ENCODE measurements at places on chromosomes 4 and X.

GRCh38 chr4:73718375-73719373 lies 21.7 kb upstream of the CXCL8 start:
- no peak for DNase-seq

- DNase-seq = no peak
Observed at GRCh38 chrX:9117851-9118250, 83.9 kb upstream of the FAM9B start.

DNA sequence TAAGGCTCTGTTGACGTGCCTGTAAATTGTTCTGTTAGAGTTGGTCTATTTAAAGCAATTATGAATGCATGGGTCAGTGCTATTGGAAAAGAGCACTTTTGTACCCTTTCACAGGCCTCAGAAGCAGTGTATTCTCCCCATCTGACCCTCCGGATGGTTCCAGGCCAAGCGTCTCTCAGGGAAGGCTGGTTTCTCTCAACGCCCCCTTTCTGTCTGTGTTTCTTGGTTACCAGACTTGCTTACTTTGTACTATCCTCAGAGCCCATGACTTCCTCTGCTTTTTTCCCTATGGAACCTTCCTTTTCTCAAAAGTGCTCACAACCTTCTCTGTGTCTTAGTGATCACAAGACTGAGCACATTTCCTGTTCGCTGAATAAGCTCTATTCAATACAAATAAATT lies 559.3 kb upstream of the ZFP42 start:
- DNase-seq = no peak

DNA sequence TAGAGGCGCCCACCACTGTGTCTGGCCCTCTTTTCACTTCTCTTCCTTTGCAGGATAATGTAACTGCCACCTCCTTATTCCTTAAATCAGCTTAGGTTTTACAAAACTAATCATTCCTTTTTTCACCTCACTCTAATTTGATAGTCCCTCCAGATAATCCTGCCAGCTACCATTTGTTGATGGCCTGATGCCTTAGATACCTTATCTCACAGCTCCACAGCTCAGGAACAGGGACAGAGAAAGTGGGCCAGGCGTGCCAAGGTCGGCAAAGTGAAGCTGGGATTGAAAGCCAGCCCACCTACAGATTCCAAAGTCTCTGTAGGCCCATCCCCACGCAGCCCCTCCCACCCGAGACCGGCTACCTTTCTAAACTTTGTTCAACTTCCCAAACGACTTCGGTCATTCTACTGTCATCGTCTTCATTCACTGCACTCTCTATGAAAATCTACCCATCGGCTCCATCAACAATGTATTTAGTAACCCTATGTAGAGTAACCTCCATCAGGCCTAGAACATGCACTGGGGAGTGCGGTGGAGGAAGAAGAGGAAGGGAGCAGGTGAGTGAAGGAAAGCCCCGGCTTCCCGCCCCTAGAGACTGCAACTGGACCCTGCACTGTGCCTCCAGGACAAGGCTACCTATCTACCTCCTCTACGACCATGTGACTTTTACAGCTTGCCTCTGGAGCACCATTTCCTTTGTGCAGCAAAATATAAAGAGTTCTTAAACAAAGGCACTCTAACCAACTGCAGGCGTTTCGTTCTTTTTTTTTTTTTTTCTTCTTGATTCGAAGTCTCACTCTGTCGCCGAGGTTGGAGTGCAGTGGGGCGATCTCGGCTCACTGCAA lies 1.5 kb downstream of the CASP6 start:
- DNase-seq = no peak

DNA sequence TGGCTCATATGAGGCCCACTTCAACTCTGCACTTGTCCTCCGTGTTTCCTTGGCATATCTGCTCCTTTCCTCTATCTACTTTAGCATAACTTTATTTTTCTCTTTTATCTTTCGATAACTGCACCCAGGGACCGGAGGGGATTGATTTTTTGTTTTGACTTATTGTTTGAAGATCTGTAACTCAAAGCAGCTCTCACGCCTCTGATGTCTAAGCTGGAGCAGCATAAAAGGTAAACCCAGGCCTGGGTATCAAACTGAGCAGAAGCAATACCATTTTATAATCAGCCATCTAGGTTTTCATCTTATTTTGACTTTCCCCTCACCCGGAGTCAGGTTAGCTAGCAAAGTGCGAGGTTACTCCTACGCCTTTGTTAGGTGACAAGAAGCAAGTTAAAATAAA lies 28.4 kb downstream of the LEF1 start:
- no peak for DNase-seq

- no peak for DNase-seq
Observed at GRCh38 chrX:151825925-151826485, 86.7 kb upstream of the MAGEA4 start.

DNA sequence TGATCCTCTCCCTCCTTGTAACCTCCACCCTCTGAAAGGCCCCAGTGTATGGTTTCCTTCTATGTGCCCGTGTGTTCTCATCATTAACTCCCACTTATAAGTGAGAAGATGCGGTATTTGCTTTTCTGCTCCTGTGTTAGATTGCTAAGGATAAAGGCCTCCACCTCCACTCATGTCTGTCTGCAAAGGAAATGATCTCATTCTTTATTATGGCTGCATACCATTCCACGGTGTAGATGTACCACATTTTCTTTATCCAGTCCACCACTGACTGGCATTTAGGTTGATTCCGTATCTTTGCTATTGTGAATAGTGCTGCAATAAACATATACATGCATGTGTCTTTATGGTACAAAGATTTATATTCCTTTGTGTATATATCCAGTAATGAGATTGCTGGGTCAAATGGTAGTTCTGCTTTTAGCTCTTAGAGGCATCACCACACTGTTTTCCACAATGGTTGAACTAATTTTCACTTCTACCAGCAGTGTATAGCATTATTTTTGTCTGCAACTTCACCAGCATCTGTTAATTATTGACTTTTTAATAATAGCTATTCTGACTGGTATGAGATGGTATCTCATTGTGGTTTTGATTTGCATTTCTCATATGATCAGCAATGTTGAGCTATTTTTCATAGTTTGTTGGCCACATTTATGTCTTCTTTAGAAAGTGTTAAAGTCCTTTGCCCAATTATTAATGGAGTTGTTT lies 1030.9 kb downstream of the FSTL5 start:
- no peak for DNase-seq

- DNase-seq = no peak
Observed at GRCh38 chr4:8601556-8601955, 9.0 kb downstream of the CPZ start.

DNA sequence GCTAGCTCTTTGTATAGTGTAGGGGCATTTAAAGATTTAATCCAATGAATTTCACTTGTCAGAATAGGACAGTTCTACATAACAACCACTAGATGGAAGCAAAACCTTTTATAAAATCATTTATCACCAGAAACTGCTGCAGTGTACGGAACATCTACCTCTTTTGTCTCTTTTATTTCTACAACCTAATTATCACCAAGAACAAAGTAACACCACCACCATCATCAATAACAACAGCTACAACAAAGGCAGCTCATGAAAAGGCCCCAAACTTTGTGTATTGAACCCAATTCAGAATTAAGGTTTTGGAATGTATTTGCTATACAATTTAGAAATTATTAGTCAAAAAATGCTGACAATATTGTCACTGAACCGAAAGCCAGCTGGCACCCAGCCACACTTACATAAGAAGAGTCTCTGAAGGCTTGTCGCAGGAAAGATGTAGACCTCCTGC lies 260.9 kb upstream of the RPS6KA3 start:
- DNase-seq = no peak

GRCh38 chr4:176939445-176939844 lies 146.7 kb upstream of the VEGFC start:
- no peak for DNase-seq
